ENCODE measurements at places on chromosomes 5 and 9.

DNA sequence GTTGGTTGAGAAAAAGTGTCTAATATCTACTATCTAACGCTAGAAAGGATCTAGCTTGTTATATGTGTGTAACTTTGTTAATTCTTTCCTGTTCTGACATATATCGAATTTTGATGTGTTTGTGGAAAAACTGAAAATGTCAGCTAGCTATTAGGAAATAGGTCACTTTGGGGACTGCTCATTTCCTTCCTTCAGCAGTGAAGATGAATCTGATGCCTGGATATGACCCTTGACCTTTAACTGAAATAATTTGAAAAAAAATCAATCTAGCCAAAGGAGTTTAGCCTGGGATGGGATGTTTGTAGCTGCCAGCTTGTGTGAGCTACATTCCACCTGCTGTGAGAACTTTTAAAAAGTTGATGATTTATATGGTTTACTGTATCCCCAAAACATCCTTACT is 66.8 kb downstream of the CD180 start:
- DNase-seq = no peak

DNA sequence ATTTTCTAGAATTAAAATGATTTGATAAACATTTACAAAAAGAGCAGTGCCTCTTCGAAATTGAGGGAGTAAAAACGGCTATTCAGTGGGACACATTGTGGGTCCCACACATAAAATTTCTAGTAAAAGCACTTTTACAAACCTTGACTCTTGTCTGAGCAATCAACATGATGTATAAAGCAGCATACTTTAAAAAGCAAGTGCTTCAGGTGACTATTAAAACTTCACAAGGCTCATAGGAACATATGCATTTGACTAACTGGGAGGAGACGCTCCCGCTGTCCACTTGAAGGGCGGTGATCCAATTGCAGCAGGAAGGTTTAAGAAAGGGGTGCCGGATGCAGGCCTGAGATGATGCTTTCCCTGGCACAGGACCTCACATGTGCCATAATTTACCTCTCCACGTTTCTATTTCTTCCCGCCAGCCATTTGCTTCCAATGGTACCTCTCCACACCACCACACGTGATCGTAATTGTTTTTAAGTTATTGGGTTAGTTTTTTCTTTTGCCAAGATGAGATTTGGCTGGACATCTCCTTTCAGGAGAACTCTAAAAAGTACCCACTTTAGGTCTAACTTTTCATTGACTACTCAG is 1.8 kb downstream of the MCTP1 start:
- no peak for DNase-seq

GRCh38 chr9:108642871-108643270 is 212.9 kb downstream of the ACTL7B start:
- DNase-seq = no peak

DNA sequence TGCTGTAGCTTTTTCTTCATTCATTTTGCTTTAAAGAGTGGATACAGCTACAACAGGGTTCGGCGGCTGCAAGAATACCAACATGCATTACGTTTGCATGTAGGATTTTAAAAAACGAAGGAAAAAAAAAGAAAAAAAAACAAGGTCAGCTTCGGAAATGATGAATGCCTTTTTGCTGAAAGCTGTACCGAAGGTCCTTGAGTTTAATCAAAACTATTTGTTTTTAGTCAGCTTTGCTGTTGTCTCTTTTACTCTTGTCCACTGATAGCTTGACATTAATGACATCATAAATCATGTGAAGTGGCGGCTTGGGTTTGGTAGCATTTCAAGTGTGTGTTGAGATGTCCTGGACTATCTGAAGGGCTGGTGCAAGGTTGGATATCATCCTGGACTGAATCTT is 779.1 kb downstream of the NR2F1-AS1 start:
- no peak for DNase-seq

- DNase-seq = no peak
These were observed 82.4 kb upstream of the CACNA1B start for GRCh38 chr9:137795156-137795666.

DNA sequence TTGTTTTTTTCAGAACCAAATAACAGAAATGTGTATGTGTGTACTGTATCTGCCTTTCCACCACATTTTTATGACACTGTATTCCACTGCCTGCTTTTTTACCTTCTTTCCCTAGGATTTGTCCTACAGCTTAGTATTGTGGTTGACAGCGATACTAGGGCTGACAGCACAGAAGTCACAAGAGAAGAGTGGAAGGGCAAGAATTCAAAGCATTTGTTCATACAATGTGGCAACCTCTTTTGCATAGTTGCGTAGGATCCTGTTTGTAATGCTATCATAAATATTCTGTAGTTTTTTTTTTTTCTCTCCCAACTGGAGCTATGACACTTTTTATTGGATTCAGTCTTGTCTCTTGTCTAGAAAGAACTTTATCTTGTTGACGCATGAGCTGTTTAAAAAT is 5.6 kb upstream of the BNIP1 start:
- DNase-seq = no peak

DNA sequence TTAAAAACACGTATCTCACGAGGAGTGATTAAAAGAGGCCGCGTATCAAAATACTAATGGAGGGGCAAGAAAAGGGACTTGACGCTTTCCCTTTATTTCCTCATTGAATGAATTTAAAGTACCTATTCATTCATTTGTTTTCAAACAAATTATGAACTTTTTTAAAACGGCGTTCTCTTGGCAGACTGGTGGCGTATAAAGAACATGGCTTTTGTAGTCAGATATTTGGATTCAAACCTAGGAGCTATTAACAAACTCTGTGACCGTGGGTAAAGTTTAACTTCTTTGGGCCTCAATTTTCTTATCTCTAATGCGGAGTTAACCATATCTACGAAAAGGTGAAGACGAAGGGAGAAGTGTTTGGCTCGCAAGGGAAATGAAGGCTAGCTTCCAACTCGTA is 876 bp downstream of the CAAP1 start:
- DNase-seq = no peak

DNA sequence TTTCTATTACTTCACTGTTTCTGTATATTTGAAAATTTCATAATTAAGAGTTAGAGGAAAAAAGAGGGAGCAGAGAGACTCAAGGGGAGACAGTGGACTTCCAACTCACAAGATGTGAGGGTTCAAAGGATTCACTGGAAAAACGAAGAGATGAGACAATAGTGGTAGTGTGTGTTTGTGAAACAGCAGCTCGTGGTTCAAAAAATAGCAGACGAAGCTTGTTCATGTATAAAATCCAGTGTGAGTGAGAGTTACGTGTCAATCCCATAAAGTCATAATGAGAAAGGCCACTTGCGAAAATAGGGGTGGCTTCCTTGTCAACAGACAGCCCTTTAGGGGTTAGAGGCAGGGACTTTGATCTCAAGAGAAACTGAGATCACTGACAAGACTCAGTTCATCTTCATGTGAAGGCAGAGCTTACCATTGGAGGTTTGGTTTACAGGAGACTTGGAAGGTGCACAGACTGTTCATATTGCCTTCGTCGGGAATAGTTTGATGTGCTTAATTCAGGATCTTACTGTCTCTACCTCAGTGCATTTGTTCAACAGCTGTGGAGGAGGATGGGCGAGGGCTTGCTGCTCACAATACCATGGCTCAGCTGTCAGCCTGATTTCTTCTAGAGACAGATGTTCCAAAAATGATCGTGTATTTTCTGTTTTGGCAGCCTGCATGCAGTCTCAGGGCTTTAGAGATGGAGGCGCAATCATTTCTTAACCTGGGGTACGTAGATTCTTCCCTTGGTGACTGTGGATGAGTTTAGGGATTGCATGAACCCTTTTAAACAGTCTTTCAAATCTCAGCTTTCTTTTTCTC is 105.7 kb upstream of the KLF9 start:
- no peak for DNase-seq

DNA sequence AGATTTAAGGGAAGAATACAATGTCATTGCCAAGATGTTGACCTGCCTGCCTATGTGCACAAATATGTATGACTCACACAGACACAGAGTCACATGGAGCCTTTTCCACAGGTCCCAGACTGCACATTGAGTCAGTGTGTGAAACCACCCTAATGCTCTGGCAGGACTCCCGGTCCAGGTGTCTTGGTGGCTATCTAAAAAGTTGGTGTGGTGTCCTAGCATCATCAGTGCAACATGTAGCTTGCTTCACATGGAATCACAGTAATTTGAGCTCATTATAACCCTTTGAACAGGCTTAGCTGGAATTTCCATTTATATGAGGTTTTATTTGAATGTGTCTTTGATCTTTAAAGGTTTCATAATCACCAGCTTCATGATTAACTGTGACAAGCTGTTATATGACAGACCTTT is 10.7 kb downstream of the IFNA5 start:
- no peak for DNase-seq

DNA sequence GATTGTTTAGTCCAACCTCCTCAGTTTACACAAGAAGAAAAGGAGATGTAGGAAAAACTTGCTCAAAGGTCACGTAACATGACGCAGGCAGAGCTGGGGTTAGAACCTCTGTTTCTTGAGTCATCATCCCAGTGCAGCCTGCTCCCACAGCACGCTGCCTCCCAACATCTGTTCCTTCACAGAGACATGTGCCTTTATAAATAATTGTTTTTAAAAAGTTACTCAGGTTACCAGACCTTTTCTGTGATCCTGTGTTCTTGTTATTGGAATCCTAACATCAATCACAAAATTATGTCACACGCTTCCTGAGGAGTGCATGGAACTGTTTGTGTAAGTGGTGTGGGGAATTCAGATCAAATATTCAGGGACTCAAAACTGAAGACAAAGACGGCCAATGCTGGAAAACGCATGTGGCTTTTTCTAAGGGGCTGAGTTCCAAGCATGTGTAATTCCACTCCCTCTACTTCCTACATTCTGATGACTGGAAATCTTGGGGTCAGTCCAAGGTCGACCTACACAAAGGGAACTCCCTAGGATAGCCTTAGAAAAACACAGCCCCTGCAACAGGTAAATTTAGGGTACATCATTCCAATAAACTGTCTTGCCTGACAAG is 184.3 kb downstream of the TSSK1B start:
- DNase-seq = no peak

GRCh38 chr5:167934551-167934971 is 356.9 kb upstream of the WWC1 start:
- DNase-seq = no peak

DNA sequence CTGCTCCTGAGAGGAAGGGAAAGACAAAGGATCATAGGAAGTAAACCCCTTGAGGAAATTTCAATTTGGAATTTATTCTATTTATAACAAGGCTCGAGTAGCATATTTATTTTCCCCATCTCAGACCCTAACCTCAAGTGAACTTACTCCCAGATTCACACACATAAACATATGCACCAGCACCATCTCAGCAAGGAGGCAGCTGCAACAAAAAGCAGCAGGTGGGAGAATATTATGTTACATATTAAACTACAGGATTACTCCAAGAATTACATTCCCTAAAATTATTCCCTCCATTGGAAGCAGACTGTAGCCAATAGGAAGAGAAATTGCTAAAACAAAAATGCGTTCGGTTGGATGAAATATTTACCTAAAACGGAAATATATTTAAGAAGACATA is 108.4 kb upstream of the PRSS3 start:
- no peak for DNase-seq

GRCh38 chr5:37554938-37555337 is 175.8 kb downstream of the WDR70 start:
- no peak for DNase-seq

GRCh38 chr9:14432666-14433350 is 118.9 kb upstream of the NFIB start:
- no peak for DNase-seq

DNA sequence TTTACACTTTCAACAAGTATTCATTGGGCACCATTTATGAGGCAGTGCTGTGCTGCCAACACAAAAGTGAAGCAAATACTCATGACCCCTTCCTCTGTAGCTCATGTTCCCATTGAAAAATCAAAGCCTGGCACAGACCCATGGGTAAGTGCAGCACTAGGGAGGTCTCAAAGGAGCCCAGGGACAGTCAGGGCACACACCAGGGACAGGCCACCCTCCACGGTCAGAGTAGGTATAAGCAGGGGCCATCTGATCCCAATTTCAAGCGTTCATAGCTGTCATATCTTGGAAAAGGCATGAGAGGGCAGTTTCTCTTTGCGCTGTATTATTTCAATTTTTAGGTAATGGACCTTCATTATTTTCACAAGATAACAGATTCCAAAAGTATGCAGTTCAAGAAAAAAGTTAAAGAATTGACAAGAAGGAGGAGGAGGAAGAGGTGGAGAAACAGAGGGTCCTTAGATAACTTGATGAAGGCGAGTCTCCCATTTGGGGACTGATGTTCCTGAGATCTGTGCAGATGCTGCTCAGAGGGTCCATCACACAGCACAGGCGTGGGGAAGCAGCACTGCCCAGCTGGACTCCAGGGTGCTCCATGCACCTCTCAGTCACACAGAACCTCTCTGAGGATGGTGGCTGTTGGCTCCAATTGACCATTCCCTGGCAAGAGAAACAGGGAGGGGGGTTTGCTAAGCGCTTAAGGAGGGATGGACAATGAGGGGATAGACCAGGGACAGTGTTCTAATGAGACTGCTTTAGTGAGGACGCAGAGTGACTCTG is 7.5 kb downstream of the CTSL start:
- no peak for DNase-seq

GRCh38 chr9:37911271-37911681 is 7.3 kb upstream of the SLC25A51 start:
- no peak for DNase-seq

- no peak for DNase-seq
These were observed 2.0 kb downstream of the SNX30 start for GRCh38 chr9:112752334-112753125.

- DNase-seq = no peak
These were observed 59.4 kb upstream of the UBTD2 start for GRCh38 chr5:172342918-172343317.

- DNase-seq = no peak
These were observed 7.4 kb upstream of the PPP3R2 start for GRCh38 chr9:101601904-101602765.

DNA sequence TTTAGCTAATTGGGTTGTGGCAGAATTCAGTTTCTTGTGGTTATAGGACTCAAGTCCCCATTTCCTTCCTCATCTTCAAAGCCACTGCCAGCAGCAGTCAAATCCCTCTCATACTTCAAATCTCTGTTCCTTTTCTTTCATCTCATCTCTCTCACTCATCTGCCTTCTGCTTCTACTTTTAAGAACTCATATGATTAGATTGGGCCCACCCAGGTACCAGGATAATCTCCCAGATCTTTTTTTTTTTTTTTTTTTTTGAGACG is 8.0 kb upstream of the REEP5 start:
- peak; percentile 53 for DNase-seq

DNA sequence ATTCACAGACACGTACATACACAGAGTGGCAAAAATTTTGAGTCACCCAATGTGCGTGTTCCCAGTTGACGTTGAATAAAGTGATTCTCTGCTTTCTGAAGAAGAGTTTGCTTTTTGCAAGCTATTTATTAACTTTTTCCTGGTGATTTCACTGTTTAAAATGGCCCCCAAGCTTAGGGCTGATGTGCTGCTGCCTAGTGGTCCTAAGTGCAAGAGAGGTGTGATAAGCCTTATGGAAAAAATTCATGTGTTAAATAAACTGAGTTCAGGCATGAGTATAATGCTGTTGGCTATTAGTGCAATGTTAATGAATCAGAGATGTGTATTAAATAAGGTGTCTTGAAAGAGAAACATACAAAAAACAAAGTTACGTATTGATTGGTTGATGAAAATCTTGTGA is 16.9 kb downstream of the CSNK1G3 start:
- DNase-seq = no peak

Measured in activated naive CD4-positive, alpha-beta T cell treated with anti-CD3 and anti-CD28 coated beads, Interleukin-2, amount 10 ng/mL, durations not matched to agents 7 days and 5 days (primary cell).